Mesenteric fat pad (tissue), 1 donor: ENCODE measurements at places on chromosomes 16 and 17. TPM values are rescaled to one million over a fixed set of nuclear protein-coding genes. Genes with fewer than 3 reads are reported as not detected.

- DNase-seq = no peak
These were observed 3.2 kb upstream of the SCRN2 start for GRCh38 chr17:47844227-47844626.

GRCh38 chr16:87740909-87741424, 24.8 kb downstream of the KLHDC4 start:
- DNase-seq = no peak

- no peak for DNase-seq
These were observed 215.2 kb downstream of the NTN1 start for GRCh38 chr17:9236286-9237052.

The B3GNT9 gene
- total RNA-seq = 14.0 TPM
